Vagina (tissue), 2 donors: ENCODE measurements at places on chromosomes 6 and 20.

- no peak overlapping the region for H3K4me3 ChIP-seq
- no peaks in the 10 kb centered on the region for H3K36me3 ChIP-seq
- no peak overlapping the region for H3K27ac ChIP-seq
- H3K4me1 ChIP-seq: no peaks in the 10 kb centered on the region
- DNase-seq: no peak
Measured at GRCh38 chr20:11170565-11170964, 496.8 kb upstream of the JAG1 start.

GRCh38 chr20:33850159-33850558 lies 39.0 kb downstream of the CHMP4B start:
- peaks cover 52% of the 10 kb centered on the region for H3K36me3 ChIP-seq
- no peaks in the 10 kb centered on the region for H3K27me3 ChIP-seq
- peaks cover 24% of the 10 kb centered on the region for H3K4me1 ChIP-seq
- DNase-seq: no peak

DNA sequence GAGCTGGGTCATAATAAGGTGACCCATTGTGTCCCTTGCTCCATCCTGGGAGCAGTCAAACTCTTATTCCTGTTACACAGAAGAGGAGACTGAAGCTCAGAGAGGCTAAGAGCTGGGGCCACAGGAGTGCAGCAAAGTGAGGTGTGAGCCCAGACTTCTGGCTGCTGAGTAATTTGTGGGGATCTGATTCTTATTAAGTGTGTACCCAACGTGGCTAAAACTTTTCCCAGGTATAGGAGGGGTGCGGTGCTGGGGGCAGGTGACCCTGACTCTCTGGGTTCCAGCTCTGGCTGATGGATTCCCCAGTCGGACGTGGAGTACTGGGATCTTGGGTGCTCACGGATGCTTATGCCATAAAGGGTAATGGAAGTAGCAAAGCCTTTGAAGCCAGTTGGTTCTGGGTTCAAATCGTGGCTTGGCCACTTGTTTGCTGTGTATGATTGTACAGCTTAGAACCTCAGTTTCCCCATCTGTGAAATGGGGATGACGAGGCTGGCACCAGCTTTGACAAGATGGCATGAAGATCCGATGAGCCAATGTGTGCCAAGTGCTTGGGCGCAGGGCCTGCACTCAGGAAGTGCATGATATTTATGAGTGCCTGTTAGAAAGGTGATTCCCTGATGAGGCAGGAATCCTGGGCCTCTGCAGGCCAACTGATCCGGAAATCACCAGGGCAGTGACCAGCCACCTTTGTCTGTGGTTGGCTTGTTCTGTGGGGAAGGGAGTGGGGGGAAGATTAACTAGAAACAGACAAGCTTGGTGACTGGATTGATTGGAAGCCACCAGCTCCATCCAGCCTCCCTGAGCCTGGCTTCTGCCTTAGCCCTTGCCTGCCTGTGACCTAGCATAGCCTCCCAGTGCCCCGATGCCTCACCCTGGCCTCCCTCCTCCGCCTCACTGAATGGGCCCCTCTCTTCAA lies 6.0 kb downstream of the SRC start:
- no peak overlapping the region for H3K27ac ChIP-seq
- DNase-seq: no peak
- peaks cover 77% of the 10 kb centered on the region for H3K4me1 ChIP-seq

DNA sequence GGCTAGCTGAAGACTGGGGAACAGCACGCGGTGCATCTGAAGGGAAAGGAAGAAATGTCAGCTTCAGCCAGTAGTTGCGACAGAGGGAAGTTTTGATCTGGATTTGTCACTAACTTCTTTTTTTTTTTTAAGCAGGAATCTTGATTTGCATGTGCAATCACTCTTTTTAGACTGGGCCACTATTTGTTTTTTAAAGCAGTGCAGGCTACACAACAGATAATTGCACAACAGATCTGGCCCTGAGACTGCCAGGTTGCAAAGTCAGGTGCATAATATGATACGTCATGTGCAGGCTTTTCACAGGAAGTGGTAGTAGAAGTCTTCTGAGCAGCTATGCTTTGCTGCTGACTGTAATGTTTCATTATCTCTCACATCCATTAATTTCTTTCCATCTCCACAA lies 13.5 kb downstream of the PFDN4 start:
- H3K4me1 ChIP-seq: no peaks in the 10 kb centered on the region
- no peaks in the 10 kb centered on the region for H3K27me3 ChIP-seq
- H3K4me3 ChIP-seq: no peak overlapping the region
- no peak for DNase-seq

GRCh38 chr20:7742479-7742878 lies 197.8 kb downstream of the HAO1 start:
- H3K36me3 ChIP-seq: no peaks in the 10 kb centered on the region
- H3K4me3 ChIP-seq: no peak overlapping the region
- no peaks in the 10 kb centered on the region for H3K27me3 ChIP-seq

GRCh38 chr20:2822073-2822472 lies 5.9 kb downstream of the TMEM239 start:
- DNase-seq: peak; percentile 81
- no peak overlapping the region for H3K4me3 ChIP-seq
- H3K36me3 ChIP-seq: no peaks in the 10 kb centered on the region
- H3K27me3 ChIP-seq: no peaks in the 10 kb centered on the region
- H3K4me1 ChIP-seq: peaks cover 23% of the 10 kb centered on the region

- H3K27ac ChIP-seq: no peak overlapping the region
- H3K36me3 ChIP-seq: no peaks in the 10 kb centered on the region
- DNase-seq: no peak
- no peaks in the 10 kb centered on the region for H3K4me1 ChIP-seq
- H3K27me3 ChIP-seq: no peaks in the 10 kb centered on the region
- H3K4me3 ChIP-seq: no peak overlapping the region
Measured at GRCh38 chr6:4563156-4563555, 213.0 kb upstream of the CDYL start.

DNA sequence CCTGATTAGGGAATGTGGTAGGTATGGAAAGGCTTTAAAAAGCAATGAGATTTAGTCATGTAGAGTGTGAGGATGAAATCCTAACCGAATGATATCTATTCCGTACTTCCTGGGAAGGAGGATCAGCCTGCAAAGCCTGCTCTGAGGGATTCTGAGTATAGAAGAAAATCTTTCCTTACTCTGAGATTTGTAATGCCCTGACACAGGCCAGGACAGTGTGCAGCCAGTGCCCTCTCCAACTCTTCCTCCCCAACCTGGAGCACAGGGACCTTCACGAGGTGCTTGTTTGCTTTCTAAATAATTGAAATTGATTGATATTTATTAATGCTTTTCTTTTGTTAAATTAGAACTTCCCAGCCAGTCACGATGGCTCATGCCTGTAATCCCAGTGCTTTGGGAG lies 131.6 kb downstream of the ADGRG6 start:
- no peaks in the 10 kb centered on the region for H3K36me3 ChIP-seq
- no peak for DNase-seq
- H3K4me1 ChIP-seq: no peaks in the 10 kb centered on the region
- no peaks in the 10 kb centered on the region for H3K27me3 ChIP-seq
- no peak overlapping the region for H3K27ac ChIP-seq
